HCT116 (cell line): ENCODE measurements at places on chromosomes 6 and 20.

DNA sequence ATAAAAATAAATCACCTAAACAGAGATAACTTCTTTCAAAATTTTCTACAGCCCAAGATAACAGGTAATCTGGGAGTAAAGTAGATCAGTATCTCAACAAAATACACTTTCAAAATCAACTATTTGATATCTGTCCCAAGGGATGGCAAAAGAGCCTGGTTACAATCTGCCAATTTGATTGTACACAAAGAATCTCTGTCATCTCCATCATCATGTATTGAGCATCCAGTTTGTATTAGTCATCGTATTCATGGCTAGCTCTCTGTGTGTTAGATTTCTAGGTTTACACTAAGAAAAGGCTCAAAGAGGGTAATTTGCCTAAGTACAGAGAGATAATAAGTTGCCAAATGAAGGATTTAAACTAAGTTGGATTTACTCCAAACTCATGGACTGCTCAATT is 329.0 kb upstream of the NRSN1 start:
- no peak for DNase-seq

- no peak for DNase-seq
These were observed 98.1 kb downstream of the FARS2 start for GRCh38 chr6:5359417-5359816.

DNA sequence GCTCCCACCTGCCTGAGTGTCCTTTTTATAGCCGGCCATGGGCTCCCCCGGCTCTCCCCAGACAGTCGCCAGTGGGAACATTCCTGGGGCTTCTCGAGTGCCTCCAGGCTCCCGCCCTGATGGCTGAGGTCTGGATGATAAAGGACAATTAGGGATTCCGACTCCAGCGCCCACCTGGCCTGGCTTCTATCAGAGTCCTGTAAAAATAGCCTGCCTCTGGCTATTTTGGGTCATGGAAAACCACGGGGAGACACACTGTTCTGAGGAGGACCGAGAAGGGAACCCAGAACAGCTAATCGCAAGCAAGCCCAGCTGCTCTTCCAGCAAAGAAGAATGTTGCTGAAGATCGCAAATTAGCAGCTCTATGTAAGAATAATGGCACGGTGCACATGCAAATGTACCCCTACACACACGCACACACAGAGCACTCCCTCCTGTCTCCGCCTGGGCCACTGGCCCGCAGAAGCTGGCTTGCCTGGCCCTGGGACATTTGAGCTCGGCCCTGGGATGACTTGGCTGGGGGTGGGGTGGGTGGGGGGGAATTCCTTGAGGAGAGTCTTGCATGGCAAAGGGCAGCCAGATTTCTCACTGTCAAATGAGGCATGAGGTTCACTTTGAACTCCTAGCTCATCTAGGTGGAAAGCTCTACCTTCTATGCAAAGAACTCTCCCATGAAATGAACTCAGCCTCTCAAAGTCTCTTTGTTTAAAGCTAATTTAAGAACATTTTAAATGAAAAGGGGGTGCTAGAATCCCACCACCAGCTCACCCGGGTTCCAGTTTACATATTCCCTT is 55.3 kb downstream of the CTCFL start:
- DNase-seq = no peak

- no peak for DNase-seq
These were observed 1.2 kb upstream of the CD164 start for GRCh38 chr6:109383438-109383940.

DNA sequence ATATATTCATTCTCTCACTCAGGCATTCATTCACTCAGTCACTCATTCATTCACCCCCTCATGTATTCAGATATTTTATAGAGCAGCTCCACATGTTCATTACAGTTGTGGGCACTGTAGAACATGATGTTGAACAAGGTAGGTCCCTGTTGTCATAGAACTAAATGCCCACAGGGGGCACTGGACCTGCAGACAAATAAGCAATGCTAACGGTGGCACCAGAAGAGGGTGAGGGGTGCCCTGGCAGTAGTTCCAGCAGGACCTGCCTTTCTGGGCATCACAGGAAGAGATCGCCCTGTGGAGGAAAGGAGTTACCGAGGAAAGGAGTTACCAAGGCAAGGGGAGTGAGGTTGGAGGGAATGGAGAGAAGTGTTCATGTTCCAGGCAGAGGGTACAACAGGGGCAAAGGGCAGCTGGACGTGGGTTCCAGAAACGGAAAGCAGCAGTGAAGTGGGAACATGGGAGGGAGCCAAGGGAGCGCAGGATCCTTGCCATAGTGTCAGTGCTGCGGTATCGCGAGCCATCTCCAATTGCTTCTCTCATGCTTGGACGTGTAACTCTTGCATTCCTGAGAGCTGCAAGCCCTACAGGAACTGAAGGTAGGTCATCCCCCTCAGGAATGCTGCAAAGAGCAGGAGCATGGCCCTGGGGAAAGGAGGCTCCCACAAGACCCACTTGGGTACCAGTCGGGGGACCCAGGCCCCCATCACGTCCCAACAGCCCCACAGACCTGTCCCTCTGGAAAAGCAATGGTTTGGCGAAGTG is 128.2 kb downstream of the EDN3 start:
- DNase-seq = peak; percentile 16

- DNase-seq = no peak
These were observed 95.3 kb downstream of the FOXO3 start for GRCh38 chr6:108655806-108656651.

DNA sequence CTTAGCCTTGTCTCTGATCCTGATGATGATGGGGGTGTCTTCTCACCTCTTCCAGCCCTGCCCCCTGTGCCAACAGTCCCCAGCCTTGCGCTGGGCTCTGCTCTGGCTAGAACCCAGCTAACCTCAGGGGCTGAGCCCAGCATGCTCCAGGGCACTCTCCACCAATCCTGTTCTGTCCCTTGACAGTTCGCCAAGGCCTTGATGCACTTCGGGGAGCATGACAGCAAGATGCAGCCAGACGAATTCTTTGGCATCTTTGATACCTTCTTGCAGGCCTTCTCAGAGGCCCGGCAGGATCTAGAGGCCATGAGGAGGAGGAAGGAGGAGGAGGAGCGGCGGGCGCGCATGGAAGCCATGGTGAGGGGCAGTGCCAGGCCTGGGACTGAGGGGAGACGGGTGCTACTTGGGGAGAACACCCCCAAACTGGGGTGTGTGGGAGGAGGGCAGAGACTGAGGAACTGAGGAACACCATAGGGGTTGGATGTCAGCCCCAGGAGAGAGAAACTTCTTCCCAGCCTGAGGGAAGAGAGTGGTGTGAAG is 33.1 kb downstream of the MOCS1 start:
- no peak for DNase-seq

- DNase-seq = no peak
These were observed 74.6 kb upstream of the XRN2 start for GRCh38 chr20:21228511-21228910.

DNA sequence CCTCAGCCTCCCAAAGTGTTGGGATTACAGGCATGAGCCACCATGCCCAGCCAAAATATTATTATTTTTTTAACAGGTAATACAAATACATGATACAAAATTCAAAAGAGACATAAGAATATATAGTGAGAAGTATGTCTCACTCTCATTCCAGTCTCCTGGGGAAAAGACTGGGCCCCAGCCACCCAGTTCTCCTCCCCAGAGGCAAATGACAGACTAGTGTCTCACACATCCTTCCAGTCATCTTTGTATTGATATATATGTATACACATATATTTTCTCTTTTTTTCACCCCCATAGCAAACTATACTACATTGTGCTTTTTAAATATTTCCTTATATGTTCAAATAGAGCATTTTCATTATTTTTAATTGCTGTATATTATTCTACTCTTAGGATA is 8.3 kb downstream of the GSS start:
- DNase-seq = no peak

GRCh38 chr6:117290173-117290846 is 25.0 kb downstream of the VGLL2 start:
- no peak for DNase-seq

DNA sequence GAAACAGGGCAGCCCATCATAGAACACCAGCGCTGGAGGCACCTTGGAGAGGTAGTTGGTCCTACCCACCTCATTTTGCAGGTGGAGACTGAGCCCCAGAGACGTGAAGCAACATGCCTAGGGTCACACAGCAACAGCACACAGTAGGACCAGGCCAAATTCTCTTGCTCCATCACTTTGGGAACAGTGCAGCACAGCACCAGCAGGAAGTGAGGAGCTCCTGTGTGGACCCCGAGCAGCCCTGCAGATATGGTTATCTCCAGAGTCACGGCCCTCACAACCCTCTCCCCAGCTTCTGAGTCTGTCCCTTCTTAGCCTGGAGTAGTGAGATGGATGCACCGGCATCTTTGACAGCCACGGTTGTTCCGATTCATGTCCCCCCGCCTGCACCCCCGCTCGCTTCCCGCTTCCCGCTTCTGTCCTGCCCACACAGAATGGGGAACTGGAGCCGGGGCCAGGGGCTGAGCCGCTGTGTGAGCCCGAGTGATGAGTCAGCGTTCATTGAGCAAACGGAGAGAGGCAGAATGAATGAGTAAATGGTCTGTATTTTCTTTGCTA is 72.6 kb upstream of the DUSP22 start:
- DNase-seq = no peak

DNA sequence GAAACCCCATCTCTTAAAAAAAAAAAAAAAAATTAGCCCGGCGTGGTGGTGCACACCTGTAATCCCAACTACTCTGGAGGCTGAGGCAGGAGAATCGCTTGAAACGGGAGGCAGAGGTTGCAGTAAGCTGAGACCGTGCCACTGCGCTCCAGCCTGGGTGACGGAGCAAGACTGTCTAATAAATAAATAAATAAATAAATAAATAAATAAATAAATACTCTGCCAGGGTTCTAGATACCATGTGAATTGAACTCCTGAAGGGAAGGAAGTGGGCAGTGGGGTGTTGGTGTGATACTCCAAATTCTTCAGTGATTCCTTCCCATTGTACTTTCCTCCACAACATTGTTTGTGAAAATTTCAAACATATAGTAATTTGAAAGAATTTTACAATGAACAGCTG is 100.5 kb downstream of the PLCB4 start:
- DNase-seq = no peak

DNA sequence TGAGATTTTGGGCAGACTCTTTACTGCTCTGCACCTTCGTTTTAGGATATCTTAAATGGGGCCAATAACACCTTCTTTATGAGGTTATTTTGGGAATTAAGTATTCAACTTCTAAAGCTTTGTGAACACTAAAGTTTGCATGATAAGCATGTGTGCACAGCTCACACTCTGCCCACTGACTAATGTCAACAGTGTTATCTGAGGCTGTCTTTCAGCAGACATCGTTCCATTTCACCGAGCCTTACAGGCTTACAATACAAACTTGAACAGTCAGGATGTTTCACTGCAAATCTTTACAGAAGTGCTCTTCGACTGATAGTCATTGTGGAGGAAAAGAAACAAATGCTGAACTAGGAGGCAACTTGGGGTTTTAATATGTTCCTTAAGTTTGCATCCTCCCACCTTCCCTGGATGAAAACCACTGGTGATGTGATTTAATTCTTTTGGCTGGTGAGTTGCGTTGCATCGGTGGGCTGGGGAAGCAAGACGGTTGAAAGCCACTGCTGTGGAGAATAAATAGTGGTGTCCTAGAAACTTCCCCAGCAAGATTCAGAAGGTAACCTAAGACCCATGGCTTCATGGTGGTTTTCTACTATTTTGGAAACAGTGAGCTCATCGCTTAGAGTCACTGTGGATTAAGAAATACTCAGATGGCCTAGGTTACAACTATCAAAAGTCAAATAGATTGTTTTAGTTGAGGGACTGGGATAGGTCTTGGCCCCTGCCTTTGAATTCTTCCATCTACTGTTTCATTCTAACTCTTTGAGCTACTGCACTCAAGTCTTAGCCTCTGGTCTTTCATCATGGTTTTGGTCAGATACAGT is 167.2 kb upstream of the MAP3K7 start:
- DNase-seq = no peak

DNA sequence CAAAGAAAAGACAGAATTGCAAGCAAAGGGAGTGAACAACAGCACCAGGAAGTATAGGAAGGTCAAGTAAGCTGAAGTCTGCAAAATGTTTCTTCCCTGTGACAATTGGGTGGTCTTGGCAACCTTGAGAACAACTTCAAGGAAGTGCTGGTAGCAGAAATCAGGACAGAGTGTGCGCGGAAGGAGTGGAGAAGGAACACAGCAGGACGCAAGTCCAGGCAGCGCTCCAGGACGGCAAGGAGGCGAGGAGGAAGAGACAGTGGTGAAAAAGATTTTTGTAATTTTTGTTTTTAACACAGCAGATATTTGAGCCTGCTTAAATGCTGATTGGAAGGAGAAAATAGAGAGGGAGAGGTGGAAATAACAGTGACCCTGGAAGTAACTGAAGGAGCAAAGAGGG is 141.7 kb downstream of the F13A1 start:
- no peak for DNase-seq

DNA sequence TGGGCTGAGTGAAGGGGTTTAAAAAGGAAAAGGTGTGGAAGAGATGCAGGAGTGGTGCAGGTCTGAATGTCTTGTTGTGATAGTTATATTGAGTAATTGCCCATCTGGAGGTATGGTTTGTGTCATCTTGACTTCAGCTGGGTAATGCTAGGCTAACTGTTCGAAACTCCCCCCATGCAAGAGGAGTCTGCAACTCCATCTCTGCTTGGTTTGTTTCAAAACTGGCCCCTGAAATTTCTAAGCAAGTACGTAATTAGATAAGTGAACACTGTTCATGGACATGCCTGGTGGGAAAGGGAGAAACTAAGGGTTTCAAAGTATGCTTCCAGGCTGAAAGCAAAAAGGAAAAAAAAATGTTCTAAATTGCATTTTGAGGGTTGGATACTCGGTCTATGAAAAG is 17.1 kb downstream of the TTK start:
- DNase-seq = no peak

GRCh38 chr6:169407325-169407724 is 153.7 kb upstream of the THBS2 start:
- no peak for DNase-seq

DNA sequence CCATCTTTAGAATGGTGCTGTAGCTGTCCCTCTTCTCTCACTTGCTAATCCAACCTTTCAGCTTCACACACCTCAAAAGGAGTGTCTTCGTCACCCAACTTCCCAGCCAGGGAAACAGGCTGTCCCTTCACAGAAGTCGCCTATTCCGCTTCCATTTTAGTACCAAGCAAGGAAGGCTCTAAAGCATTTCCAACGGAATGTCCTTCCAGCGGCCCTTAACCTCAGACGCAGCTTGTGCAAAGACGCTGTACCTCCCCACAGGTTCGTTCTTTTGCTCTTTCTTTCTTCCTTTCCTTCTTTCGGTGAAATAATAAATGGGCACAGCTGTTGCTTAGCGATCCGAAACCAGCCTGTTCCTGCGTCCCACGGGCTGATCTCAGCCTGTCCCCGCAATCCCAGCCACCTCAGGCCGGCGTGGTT is 1.5 kb downstream of the PTPRT start:
- DNase-seq = no peak

DNA sequence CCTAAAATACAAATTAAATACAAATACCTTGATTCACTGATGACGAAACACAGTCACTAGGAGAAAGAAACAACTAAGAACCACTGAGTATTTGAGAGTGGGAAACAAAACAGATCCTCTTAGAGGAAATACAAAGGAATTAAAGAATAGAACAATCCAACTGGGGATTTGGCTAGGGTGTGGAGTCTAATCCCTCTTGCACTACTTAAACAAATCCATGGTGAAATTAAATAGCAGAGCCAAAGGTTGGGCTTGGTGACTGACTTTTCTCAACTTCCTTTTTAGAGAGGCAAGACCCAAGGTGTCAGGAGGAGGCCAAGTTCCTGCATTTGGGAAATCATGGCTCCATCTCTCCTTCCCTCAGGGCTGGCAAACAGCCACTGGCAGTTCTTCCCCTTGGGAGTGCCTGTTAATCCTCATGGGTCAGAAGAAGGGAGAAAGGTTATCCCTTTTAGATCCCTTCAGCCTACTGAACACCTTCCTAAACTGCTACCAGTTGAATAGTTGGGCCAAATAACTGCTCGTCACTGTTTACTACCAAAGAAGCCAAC is 101.2 kb upstream of the TRAF3IP2 start:
- no peak for DNase-seq

GRCh38 chr6:30836431-30836866 is 47.9 kb upstream of the DDR1 start:
- no peak for DNase-seq
